ENCODE measurements at places on chromosomes 11 and 22. TPM values are rescaled to one million over a fixed set of nuclear protein-coding genes. Genes with fewer than 3 reads are reported as not detected.

- DNase-seq = no peak
Measured at GRCh38 chr11:68092411-68092810, 28.8 kb downstream of the CHKA start.

The MMP27 gene
- total RNA-seq = not detected

GRCh38 chr11:120179057-120179672, 31.7 kb upstream of the OAF start:
- no peak for DNase-seq

- DNase-seq = no peak
Measured at GRCh38 chr11:130063451-130063850, 6.2 kb upstream of the APLP2 start.

The POTEH gene
- total RNA-seq = not detected
